ENCODE measurements at places on chromosomes 7 and 10. TPM values are rescaled to one million over a fixed set of nuclear protein-coding genes. Genes with fewer than 3 reads are reported as not detected.

The FLNC gene
- 6.9 TPM for total RNA-seq

The SPDYE9 gene
- not detected for total RNA-seq

The GRM8 gene
- 4.2 TPM for total RNA-seq

The DGKB gene
- total RNA-seq = 0.74 TPM

The DPYSL4 gene
- total RNA-seq = 54.6 TPM

The CRHR2 gene
- not detected for total RNA-seq

The ASB10 gene
- not detected for total RNA-seq

The SLC29A4 gene
- 120 TPM for total RNA-seq

The NOS3 gene
- total RNA-seq = 1.1 TPM

The ZNF736 gene
- not detected for total RNA-seq

The AGR2 gene
- 56.3 TPM for total RNA-seq

The KCNK18 gene
- not detected for total RNA-seq

The OPALIN gene
- total RNA-seq = not detected

The TBC1D12 gene
- 8.0 TPM for total RNA-seq

The AUTS2 gene
- total RNA-seq = 125 TPM
